CD8-positive, alpha-beta T cell (primary cell): ENCODE measurements at places on chromosomes 4 and X.
A peak's percentile ranks its signal among the peaks of the same experiment; 100 is the strongest.

DNA sequence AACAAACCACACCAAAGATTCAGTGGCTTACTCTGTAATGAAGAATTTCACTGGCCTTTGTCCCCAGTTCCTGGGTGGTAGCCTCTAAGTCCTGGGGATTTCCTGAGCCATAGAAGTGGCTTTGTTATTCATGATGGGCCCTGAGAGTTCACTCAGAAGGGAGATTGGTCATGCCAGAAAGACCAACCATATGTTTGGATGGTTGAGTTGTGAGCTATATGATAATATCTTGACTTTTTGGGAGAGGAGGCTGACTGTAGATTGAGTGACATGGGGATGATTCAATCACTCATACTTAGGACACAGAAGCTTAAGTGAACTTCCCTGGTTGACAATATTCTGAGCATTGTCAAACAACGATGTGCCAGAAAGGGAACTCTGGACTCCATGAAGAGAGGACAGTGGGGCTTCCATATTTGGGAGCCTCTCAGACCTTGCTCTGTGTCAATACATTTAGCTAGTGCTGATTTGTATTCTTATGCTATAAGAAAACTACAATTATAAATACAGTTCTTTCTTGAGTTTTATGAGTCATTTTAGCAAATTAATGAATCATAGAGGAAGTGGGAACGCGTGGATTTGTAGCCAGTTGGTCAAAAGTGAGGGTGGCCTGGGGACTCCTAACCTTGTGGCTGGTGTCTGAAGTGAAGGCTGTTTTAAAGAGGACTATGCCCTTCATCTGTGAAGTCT is 392.0 kb downstream of the GBA3 start:
- DNase-seq = no peak

GRCh38 chr4:176850436-176850835 is 57.7 kb upstream of the VEGFC start:
- no peak for DNase-seq

- no peak for DNase-seq
Measured at GRCh38 chrX:87338510-87338909, 179.1 kb upstream of the KLHL4 start.

DNA sequence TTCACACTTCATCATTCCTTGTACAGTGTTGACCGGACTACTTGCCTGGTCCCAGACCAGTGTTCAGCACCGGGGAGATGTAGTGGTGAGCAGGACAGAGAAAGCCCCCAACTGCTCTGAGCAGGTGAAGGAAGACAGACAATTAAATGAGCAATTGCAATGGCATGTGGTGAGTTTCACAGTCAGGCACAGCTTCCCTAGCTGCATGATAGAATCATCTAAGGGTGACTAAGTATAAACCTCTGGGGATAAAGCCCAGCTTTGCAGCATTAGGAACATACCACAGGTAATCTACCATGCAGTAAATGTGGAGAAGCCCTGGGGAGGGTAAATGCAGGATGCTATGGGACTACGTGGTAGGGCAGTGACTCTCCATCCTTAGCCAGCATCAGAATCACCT is 47.8 kb downstream of the TMA16 start:
- no peak for DNase-seq

GRCh38 chr4:134610956-134611355 is 409.4 kb upstream of the PABPC4L start:
- DNase-seq = no peak

- DNase-seq = no peak
Measured at GRCh38 chrX:9023293-9023692, 10.6 kb downstream of the FAM9B start.

GRCh38 chrX:139559383-139560042 is 29.0 kb downstream of the F9 start:
- DNase-seq = no peak

DNA sequence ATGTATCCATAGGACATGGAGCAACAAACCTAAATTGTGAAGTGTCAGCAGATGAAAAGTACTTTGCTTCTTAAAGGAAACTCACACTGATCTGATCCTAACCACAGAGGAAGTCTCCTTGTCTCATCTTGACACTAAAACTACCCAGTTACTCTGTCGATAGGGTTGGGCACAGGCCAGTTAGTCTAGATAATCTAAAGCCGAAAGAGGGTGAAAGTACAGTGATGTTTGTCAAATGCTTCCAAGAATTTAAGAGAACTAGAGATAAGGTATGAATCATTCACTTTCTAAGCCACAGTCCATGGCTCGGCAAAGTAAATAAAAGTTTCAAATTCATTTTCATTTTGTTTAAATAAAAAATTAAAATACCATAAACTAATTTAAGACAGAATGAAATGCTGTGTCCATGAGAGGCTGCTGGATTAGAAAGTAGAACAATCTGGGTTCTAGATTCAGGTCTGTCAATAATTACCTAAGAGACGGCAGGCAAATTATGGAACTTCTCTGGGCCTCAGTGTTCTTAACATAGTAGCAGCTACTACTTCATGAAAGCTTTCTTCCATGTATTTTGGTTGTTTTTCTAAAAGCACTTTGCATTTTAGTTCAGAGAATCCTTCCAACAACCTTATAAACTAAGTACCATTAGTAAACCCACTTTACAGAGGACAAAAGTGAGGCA is 176.7 kb downstream of the LDB2 start:
- DNase-seq = no peak

- DNase-seq = no peak
Measured at GRCh38 chr4:81607950-81608349, 136.2 kb upstream of the RASGEF1B start.

- no peak for DNase-seq
Measured at GRCh38 chr4:144819591-144819990, 173.6 kb downstream of the HHIP start.

DNA sequence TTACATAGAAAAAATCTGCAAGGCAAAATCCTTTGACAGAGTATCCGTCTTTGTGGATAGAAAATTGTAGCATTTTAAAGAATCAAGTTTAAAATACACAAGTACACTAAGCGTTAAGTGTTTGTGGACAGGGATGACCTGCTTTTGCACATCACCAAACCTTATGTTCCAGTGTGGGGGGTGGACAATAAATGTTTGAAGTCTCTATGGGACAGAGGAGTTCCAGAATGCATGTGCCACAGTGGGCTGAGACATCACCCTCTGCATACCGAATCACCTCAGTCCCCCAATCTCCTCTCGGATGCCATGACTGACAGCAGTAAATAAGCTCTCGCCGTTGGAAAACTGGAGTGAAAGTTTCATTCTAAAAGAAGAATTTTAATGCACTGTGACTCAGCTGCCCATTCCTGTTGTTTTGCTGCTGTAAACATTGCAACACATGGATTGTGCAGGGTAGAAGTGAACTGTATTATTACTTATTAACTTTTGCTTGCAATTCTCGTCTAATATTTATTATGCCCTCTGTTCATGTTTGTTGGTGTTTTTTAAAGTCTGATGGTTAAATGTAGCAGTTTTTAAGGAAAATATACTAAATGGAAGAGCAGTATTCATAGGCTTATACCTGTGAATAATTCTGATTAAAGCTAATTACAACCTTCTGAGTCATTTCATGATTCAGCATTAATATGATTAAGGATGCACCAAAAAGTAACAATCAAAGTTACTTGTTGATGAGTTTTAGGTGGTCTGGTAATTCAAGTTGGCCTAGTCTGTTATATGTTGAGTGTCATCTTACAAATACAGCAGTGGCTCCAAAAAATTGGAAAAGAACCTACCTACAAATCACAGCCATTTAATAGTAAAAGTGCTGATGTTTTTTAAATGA is 24.0 kb downstream of the CDKN2AIP start:
- DNase-seq = no peak

DNA sequence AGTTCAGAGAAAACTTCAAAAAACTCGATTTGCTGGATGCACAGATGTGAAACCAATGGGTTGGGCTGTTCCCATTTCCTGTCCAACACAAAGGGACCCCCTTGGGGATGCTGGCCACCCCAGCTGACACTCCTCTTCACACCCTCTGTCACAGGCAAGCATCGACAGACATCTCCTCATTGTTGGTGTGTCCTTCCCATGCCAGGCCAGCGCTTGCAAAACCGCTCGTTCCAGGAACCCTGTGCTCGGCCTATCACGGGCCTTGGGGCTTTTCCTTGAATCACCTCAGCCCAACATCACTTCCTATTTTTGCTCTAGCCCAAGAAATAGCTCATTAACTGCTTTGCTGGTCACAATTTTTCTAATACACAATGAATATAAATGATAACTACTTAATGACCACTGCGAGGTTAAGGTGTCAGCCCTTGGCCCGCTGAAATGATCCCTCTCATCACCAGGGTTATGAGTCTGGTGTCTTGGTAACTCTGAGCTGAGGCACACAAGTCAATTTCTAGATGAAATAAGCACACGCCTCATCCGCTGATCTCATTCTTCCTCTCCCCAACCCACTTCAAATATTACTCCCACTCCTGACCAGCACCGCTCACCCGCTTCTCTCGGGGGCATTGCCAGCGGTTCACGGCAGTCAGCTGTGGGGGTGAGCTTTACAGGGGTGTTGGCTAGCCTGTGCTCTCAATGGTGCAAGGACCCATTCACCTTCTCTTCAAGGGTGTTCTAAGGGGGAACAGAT is 32.3 kb downstream of the BCOR start:
- DNase-seq = peak; percentile 38

- DNase-seq = no peak
Measured at GRCh38 chr4:36174570-36174969, 69.7 kb downstream of the ARAP2 start.

DNA sequence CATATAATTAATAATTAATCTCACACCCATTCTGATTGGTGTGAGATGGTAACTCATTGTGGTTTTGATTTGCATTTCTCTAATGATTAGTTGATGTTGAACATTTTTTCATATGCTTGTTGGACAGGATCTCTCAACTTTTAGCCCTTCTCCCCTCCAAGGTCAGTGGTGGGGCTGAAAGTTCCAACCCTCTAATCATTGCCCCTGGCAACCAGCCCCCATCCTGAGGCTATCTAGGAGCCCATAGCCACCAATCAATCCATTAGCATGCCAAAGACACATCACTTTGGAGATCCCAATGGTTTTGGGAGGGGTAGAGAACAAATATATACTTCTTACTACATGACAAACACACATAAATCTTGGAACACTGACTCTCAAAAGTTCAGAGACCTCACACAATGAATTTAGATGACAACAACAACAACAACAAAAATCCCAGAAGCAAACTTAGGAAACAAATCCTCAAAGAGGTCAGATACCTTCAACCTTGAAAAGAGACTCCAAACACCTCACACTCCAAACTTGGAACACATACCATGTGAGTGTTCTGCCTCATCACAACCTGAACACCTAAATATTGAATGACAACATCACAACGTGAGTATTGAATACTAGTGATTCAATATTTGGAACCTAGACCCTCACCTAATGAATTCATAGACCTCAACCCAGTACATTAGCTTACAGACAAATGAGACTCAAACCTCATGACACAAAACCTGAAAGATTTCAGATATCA is 19.0 kb upstream of the PAGE4 start:
- no peak for DNase-seq

DNA sequence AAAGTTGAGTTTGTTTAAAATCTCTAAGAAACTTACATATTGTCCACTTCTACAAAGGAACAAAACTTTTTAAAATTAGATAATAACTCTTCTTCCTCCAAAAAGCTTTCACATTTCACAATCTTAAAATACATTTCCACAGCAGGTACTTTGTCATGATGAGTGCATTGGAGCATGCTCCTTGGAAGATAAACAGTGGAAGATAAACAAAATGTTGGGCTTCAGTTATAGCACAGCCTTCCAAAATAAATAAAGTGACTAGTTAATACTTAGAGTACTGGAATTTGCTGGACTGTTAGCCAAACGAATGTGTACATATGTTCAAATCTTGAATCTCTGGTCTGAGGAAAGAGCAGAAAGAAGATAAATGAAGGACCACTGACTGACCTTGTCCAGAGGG is 54.9 kb upstream of the PDE5A start:
- DNase-seq = no peak

DNA sequence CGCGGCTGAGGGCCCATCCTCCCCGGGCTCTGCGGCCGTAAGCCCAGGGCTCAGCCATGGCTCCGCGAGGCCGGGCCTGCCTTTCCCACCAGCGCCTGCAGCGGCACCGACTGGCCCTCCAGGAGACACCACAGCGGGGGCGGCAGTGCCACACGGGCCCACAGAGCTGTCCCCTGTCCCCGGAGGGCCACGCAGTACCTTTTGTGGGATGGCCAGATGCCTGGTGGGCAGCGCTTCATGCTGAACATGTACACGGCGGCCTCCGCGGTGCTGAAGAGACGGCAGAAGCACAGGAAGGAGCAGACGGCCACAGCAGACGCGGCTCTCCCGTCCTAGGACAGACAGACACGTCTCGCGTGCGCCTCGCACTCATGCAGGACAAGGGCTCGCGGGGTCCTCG is 50.4 kb downstream of the GAK start:
- DNase-seq = no peak

DNA sequence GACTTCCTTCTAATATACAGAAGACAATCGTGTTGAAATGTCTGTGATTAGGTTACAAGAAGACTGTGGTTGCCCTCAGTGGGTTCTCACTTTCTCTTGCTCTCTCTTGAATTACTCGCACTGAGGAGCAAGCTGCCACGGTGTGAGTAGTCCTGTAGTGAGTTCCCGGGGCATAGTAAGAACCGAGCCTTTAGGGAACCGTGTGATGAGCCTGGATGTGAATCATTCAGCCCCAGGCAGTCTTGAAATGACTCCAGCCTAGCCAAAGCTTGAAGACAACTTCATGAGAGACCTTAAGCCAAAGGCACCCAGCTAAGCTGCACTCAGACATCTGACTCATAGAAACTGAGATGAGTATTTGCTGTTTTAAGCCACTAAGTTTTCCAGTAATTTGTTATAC is 292.7 kb downstream of the SPOCK3 start:
- DNase-seq = no peak
